D721Med (cell line): ENCODE measurements at places on chromosomes 6 and 20.

DNA sequence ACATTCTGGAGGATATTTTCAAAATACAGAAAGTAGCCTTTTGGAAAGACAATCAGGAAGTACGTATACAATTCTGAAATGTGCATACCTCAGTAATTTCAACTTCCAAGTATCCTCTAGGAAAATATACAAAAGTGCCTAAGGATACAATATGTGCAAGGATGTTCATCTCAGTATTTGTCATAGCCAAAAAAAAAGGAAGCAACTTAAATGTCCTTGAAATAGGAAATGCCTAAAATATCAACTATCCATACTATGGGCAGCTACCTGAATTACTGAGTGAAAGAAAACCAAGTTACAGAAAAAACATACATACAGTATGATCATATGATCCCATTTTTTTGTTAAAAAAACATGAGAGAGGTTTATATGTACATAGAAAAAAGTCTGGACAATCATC lies 1.5 kb downstream of the PPIL1 start:
- no peak for DNase-seq

DNA sequence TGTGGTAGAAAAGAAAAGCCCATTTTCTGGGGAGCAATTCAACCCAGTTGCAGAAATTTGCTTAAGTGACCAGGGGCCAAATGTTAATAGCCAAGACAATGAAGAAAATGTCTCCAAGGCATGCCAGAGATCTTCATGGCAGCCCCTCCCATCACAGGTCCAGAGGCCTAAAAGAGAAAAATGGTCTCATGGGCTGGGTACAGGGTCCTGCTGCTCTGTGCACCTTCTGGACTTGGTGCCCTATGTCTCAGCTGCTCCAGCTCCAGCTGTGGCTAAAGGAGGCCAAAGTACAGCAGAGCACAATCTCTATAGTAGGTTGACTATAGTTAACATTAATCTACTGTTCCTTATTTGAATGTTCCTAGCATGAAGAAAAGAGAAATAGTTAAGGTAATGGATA lies 44.7 kb downstream of the FRK start:
- no peak for DNase-seq

- DNase-seq = no peak
Observed at GRCh38 chr6:26543953-26544352, 5.8 kb downstream of the HMGN4 start.

DNA sequence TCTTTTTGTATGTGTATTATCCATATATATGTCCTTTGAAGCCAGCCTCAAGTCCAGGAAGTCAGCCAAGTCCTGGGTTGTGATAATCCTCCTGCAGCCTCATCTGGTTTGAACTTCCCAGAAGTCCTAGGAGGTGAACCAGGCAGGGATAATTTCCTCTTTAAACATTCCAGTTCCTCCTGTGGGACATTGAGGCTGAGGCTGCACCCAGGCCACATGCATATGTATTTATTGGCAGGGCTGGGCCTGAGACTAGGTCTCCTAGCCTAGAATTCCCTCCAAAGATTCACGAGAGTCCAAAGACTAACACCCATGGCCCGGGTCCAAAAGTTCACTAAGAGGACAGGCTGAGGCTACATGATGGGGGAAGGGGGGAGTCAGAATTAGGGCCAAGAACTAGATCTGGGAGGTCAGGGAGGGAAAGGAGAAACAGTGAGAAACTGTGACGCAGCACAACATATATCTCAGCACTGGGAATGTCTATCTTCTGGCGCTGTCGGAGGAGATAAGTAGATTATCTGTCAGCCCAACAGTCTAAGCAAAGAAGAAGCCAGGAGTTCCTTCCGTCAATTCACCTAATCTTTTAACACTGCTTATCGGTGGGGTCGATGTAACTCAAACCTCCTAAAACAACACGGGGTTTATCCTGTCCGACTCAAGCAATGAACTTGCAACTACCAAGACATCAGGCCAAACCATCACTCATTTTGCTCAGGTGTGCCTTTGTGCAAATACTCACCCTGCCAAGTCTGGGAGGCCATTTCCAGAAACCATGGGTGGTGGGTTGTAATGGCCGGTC lies 43.3 kb downstream of the SNX5 start:
- no peak for DNase-seq

- no peak for DNase-seq
Observed at GRCh38 chr6:39451831-39452230, 129.3 kb upstream of the KCNK16 start.

DNA sequence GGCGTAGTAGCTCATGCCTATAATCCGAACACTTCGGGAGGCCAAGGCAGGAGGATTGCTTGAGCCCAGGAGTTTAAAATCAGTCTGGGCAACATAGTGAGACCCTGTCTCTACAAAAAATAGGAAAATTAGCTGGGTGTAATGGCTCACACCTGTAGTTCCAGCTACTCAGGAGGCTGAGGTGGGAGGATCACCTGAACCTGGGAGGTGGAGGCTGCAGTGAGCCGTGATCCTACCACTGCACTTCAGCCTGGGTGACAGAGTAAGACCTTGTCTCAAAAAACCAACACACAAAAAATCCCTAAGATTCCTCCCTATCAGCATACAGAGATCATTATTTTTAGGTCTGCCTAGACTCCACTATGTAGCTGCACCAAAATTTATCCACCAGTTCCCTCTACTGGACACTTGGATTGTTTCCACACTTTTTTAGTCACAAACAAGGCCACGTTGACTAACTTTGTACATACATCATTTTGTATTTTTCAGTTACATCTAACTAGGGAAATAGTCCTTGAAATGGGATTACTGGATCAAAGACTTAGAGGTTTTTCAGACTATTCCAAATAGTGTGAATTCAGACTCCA lies 3.6 kb upstream of the PHF1 start:
- no peak for DNase-seq

DNA sequence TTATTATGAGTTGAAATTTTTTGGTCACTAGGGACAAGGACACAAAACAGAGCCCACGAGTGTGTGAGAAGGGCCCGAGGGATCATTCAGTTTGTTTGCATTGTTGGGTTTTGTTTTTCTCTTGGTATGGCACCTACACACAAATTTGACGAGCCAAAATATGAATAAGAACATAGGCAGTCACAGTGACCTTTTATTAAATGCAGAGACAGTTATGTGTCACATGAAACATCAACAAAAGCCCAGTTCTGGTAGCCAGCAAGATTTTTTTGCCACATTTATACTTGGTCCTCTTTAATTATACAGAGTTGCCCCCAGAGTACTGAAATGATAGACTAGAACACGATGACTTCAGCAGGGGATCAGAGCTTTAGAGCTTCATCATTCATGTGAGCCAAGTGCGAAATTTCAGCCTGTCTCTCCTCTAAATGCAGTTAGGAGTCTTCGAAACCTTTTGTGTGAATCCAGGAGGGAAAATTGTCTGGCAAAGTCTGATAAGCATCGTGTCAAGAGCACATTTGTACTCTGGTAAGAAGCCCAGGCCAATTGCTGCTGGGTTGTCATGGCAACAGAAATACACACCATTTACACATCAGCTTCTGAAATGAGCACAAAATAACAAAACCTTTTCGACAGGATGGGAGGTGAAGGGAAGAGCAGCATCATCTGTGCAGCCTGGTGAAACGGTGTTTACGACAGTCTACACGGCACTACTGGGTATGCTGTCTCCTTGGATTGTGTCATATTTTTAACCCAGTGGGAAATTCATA lies 79.2 kb upstream of the RIPOR2 start:
- no peak for DNase-seq

DNA sequence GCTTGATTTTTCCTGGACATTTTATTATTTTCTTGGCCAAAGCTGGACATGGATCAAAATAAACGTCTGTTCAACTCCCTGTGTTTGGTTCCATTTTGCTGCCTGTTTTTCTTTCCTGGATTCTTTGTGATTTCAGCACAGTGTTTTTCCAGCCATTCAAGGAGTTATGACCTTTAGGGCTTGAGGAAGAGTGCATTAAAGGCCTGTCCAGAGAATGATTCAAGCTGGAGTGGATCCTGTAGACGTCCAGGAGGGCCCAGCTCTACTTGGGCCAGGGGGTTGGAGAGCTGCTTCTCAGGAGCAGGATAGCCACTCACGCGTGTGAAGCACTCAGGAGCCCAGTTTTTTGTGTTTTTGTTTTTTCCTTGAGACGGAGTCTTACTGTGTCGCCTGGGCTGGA lies 56.5 kb upstream of the IER3 start:
- DNase-seq = no peak

GRCh38 chr6:93048381-93048780 lies 371.0 kb downstream of the EPHA7 start:
- no peak for DNase-seq

- DNase-seq = no peak
Observed at GRCh38 chr6:75183099-75183541, 22.7 kb downstream of the COL12A1 start.

DNA sequence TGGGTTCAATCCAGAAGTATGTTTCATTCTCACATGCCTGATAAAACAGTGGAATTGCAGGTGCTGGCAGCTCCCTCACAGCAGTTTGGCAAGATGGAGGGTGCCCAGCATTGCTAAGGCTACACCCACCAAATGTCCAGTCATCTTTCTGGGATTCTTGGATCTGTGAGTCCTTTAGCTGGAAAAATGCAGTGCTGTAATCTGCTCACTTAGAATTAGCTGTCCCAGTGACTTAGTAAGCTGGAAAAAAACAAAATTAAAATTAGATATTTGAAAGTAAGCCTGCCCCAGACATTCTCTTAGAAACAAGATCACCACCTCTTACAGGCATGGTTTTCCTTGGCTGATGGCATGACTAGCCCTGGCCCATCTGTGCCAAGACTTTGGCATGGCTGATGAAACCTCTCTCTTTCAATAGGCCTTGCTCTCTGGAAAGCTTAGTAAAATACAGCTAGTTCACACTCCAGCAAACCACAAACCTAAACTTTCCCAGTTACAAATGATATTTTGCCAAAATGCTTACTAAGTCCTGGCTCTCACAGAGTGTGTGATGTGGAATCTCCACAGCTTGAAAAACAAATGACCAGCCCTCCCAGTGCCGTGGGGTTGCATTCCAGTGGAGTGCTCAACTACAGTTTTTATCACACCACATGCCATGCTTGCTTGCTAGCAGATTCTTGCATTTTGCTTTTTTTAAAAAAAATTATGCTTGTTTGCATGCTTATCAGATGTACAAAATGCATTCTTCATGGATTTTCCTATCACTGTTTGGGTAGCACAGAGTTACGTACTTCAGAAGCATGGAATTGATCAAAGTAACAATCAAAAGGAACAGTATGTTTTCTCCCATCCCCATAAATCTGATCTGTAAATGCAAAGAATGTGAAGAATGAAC lies 261.5 kb downstream of the EYA4 start:
- no peak for DNase-seq

DNA sequence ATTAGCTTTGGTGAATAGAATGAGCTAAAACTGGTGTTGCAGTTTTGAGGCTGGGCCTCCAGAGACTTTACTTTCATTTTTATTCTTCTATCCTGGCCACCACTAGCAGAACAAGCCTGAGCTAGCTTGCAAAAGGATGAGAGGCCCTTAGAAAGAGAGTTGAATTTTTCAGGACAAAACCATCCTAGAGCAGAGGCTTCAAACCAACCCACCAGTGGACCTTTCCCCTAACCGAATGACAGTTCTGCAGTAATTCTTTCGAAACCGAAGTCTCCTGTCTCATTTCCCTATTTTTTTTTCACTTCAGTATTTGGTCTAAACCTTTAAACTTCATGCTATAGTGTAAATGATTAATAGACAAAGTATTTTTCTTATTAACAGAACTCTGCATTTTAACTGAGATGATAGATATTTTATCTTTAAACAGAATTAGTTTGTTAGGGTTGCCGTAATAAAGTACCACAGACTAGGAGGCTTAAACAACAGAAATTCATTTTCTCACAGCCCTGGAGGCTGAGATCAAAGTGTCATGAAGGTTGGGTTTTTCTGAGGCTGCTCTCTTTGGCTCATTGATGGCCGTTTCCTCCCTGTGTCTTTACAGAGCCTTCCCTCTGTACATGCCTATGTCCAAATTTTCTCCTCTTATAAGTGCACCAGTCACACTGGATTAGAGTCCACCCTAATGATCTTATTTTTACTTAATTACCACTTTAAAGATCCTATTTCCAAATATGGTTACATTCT lies 80.6 kb upstream of the PAK5 start:
- no peak for DNase-seq

DNA sequence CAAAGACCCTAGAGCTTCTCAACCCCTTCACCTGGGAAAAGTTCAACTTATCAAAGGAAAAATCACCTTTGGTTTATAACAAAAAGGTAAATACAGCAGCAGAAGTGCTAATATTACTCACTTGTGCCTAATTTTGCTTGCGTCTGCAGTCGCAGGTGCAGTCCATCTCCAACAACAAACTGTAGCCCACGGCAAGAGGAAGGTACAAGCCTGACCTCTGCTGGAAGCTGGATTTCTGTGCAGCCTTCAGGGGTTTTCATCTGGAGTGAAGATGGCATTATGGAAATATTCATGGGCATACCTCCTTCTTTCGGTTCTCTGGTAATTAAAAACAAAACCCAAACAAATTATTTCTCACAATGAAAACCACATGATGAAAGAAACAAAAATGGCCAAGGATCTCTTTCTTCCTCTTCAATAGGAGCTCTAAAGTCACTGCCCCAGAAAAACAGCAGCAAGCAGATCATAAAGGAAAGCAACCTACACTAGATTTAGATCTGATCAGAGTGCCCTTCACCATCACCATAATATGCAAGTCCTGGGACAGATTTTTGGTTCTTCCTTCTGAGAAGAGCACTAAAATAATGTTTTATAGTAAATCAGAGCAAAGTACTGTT lies 7.8 kb downstream of the UBE3D start:
- no peak for DNase-seq

DNA sequence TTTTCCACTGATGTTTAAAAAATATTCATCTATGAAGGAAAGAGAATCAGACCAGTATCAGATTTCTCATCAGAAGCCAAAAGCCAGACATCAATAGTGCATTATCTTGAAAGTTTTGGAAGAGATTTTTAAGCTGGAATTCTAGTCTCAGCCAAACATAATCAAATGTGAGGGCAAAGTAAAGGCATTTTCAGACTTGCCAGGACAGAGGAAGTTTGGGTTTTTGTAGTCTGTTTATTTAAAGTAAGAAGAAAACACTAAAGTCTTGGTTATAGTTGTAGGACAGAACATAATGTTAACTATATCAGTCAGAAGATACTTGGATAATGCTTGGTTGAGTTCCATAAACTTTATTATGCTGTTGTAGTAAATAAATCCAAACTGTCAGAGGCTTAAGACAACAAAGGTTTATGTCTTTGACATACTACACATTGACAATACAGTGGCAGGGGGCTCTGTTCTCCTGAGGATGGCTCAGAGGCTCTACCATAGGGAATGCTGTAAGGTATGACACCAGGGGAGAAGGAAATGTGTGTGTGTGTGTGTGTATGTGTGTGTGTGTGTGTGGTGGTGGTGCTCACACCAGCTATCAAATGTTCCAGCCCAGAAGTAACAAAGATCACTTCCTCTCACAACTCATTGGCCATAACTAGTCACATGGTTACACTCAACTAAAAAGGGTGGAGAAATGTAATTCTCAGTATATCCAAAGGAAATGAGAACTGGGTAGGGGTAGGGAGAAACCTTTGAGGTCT lies 26.7 kb upstream of the YWHAB start:
- DNase-seq = no peak

- no peak for DNase-seq
Observed at GRCh38 chr6:37992749-37993148, 173.2 kb downstream of the ZFAND3 start.
